Naive B cell (primary cell): ENCODE measurements at places on chromosomes 4 and X. TPM values are rescaled to one million over a fixed set of nuclear protein-coding genes. Genes with fewer than 3 reads are reported as not detected.

DNA sequence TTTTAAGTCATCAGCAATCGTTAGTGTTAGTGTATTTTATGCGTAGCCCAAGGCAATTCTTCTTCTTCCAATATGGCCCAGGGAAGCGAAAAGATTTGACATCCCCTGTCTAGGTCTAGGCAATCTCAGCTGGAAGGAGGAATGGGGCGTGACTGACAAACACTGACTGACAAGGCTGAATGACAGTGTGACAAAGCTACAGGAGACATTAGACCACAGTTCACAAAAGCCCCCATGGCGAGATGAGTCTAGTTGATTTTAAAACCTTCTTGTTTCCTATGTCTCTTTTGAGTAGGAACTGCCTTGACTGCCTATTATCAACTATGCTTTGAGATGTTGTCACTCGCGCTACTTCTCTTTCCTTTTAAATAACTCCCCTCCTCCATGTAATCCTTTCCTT, 42.3 kb downstream of the QRFPR start:
- no peak for DNase-seq
- H3K4me1 ChIP-seq = no peaks in the 10 kb centered on the region
- no peak overlapping the region for H3K4me3 ChIP-seq
- no peaks in the 10 kb centered on the region for H3K36me3 ChIP-seq
- H3K27ac ChIP-seq = no peak overlapping the region

The FREM3 gene
- not detected for polyA plus RNA-seq

DNA sequence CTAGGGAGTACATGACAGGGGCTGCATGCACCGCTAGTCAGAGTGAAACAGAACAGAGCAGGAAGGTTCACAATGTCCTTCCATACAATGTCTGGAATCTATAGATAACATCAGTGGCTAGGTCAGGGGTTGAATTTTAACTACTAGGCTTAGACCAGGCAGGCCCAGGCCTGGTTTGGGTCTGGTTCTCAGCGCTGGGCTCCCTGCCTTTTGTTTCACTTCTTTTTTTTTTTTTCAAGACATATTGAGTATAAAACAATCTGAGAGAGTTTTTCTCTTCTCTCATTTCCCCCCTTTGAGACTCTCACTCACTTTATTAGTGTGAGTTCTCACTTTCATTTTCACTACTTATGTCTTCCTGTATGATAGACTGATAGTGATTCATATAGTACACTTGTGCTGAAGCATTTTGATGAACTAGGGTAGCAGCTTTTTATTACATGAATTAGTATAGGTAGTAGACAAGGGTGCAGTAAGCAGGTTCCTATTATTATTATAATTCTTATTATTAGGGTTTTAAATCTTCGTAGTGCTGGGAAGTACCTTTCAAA, 120.0 kb upstream of the ZDHHC15 start:
- no peak overlapping the region for H3K27ac ChIP-seq
- no peaks in the 10 kb centered on the region for H3K4me1 ChIP-seq
- no peaks in the 10 kb centered on the region for H3K36me3 ChIP-seq
- no peak for DNase-seq

DNA sequence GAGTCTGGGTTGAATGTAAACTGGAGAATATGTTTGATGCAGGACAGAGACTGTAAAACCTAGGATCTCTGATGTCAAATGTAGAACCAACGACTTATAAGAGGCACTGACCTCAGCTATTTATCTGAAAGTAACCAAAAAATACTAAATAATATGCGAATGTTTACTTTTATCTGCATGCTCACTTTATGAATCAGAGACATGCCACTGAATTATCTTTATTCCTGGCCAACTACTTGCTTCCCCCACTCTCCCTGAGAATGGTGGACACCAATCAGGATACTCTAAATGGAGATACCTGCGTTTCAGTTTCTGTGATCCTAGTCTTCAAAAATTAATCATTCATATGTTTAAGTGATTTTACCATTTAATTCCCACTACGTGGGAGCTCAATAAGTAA, 1038.4 kb upstream of the PABPC4L start:
- no peak overlapping the region for H3K27ac ChIP-seq
- no peaks in the 10 kb centered on the region for H3K36me3 ChIP-seq
- no peak for DNase-seq
- H3K27me3 ChIP-seq = no peaks in the 10 kb centered on the region
- H3K4me3 ChIP-seq = no peak overlapping the region
- no peaks in the 10 kb centered on the region for H3K4me1 ChIP-seq

DNA sequence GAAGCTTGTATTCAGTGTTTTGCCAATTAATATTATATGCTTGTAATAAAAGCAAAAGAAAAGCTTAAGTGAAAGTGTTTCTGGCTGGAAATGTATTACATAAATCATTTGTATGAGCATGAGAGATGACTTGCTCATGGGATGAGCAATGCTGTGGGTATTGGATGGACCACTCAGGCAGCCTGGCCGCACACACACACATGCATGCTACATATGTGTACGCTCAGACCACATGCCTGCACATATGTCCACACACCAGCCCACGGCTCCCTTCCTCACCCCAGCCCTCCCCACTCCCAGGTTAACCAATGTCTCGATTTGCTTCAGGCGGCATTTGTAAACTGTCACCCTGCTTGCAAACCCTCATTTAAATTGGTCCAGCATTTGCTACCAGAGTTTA, 55.9 kb downstream of the CPLX1 start:
- no peaks in the 10 kb centered on the region for H3K36me3 ChIP-seq
- H3K27ac ChIP-seq = no peak overlapping the region
- H3K4me3 ChIP-seq = no peak overlapping the region
- DNase-seq = no peak
- H3K4me1 ChIP-seq = peaks cover 14% of the 10 kb centered on the region

The CLCN4 gene
- 27.2 TPM for polyA plus RNA-seq

DNA sequence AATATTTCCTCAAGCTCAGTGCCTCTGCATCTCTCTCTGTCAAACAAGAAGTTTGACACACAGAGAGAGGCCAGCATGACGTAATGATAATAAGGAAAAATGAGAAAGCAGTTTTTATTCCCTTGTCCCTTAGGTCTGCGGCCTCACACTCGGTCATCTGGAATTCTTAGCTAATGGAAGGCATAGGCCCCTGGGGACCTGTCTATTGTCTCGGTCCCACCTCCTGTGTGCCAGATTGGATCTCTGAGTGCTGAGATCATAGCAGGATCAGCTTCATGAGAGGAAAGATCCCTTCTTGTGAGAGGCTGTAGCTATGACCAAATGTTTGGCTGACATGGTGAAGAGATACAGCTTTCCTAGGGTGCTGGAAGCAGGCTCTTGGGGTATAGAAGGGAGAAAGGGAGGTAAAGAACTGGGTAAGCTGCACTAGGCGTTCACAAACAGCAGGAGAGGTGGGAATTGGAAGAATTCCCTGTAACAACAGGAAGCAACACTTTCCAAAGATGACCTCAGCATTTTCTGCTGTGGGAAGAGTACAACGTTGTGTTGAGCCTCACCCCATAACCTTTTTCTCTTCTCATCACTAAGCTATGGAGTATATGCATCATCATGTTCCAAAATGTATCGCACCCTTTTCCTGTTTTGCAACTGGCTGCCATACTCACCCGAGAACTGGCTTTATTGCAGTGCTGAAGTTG, 20.2 kb downstream of the TMEM31 start:
- no peak overlapping the region for H3K4me3 ChIP-seq
- DNase-seq = no peak
- no peak overlapping the region for H3K27ac ChIP-seq
- peaks cover 11% of the 10 kb centered on the region for H3K27me3 ChIP-seq
- H3K36me3 ChIP-seq = no peaks in the 10 kb centered on the region

The NEUROG2 gene
- polyA plus RNA-seq = not detected

GRCh38 chr4:114998316-114998715, 115.1 kb downstream of the NDST4 start:
- DNase-seq = no peak
- no peak overlapping the region for H3K4me3 ChIP-seq
- H3K27ac ChIP-seq = no peak overlapping the region
- no peaks in the 10 kb centered on the region for H3K4me1 ChIP-seq
- no peaks in the 10 kb centered on the region for H3K36me3 ChIP-seq
- no peaks in the 10 kb centered on the region for H3K27me3 ChIP-seq

DNA sequence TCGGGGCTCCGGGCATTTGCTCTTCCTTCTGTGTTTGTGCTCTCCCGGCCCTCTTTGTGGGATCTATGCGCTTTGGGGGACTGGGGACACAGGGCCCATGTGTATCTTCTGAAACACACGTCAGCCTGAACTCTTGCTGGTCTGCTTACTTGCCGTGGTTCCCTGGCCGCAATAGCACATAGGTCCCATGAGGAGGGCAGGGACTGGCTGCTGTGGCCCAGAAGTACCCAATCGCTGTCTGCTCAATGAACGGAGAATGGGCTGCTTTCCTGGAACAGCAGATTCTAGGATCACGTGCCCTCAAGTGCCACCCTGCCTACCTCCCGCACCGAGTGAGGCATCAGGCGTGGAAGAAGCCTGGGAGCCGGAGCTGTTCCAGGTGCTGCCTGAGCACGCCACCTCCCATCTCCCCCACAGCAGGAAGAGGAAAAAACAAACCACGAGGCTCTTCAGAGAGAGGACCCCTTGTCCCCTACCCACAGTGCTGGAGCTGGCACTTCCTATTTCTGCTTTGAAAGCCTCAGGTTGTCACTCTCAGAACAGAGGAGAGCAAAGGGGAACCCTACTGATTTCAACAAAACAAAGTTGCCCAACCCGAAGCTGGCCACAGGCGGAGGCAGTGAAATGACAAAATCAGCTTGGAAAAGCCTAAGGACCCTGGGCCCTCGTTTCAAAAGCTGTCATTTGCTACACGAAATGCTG, 3.8 kb downstream of the G6PD start:
- H3K27ac ChIP-seq = peak overlapping the region; percentile 91
- peak overlapping the region; percentile 79 for H3K4me3 ChIP-seq

DNA sequence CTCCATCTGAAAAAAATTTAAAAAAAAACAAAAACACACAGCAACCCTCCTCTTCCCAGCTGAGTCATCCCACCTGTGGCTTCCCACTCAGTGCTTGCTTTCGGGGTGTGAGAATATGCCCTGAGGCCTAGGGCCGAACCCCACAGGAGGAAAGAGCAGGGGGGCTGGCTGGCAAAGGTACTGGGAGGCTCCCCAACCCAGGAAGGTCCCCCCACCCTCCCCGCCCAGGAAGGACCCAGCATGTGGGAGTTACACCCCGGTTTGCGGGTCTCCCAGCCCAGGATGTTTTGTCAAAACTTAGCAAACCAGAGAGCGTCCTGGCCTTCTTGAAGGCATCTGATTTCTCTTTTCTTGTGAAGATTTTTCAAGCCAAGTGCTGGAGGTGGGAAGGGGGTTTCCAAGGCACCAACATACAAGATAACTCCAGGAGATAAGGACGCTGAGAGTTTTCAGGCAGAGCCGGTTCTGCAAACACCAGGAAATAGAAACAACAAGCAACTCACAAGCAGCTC, 25.7 kb upstream of the CSF2RA start:
- no peak for DNase-seq
- peaks cover 10% of the 10 kb centered on the region for H3K27me3 ChIP-seq
- no peaks in the 10 kb centered on the region for H3K36me3 ChIP-seq
- H3K4me3 ChIP-seq = no peak overlapping the region
- no peak overlapping the region for H3K27ac ChIP-seq

DNA sequence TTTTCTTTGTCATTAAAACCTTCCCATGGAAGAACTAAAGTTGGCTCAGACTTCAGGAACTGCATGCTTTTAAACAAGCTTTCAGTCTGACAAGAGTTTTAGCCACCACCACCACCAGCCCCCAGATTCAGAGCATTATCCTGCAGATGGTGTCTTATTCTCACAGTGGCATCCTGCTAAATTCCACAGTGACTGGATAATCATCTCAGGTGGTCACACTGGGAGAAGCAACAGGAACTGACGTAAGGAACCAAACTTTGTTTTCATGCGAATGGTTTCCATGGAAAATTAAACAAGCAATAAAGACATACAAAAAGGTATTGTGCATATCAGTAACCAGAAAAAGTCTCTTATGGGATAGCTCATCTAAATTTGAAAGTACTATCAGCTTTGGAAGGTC, 370.7 kb downstream of the FBXW7 start:
- no peaks in the 10 kb centered on the region for H3K4me1 ChIP-seq
- DNase-seq = no peak
- no peak overlapping the region for H3K4me3 ChIP-seq
- H3K36me3 ChIP-seq = no peaks in the 10 kb centered on the region
- H3K27ac ChIP-seq = no peak overlapping the region

- no peak for DNase-seq
- H3K36me3 ChIP-seq = no peaks in the 10 kb centered on the region
- no peaks in the 10 kb centered on the region for H3K27me3 ChIP-seq
- H3K4me3 ChIP-seq = no peak overlapping the region
- no peak overlapping the region for H3K27ac ChIP-seq
Measured at GRCh38 chrX:123425904-123426303, 241.8 kb downstream of the GRIA3 start.

- H3K4me3 ChIP-seq = peak overlapping the region; percentile 47
- H3K4me1 ChIP-seq = peaks cover 65% of the 10 kb centered on the region
- no peaks in the 10 kb centered on the region for H3K36me3 ChIP-seq
- peak overlapping the region; percentile 98 for H3K27ac ChIP-seq
- no peak for DNase-seq
- H3K27me3 ChIP-seq = no peaks in the 10 kb centered on the region
Measured at GRCh38 chr4:140096483-140096861, 57.5 kb downstream of the MAML3 start.

DNA sequence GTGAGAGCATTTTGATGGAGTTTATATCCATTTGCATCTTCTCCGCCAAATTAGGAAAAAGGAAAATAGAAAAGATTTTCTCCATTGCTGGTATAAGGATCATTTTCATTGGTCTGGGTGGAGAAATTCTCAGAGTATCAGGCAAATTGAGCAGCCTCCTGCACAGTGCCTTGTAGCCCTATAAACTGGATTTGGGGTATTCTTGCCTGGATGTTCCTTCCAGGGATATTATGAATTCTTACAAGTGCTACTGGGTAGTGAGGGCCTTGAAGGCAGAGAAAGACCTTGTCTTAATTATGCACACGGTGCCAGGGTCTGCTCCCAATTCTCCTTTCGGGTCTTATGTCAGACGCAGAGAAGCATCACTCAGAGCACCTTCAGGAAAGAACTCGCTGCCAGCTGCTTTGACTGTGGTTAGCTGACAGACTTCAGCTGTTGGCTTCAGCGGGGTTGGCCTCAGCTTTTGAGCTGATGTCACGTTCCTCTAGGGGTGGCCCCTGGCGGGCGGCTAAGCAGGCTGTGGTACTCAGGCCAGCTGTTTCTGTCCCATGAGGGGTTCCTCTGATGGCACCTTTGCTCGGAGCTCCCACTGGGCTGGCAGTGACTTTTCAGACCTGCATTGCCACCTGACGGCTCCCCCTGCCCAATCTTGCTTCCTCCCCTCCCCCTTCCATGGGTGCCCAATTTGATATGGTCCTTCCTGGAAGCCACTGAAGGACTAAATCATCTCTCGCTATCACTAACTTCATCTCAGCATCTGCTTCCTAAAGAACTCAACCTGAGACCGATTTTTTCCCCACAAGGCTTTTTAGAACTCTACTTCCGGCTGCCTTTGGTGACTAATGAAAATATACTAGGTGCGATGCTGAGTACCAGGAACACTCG, 519.5 kb downstream of the BCOR start:
- peak; percentile 64 for DNase-seq
- H3K4me1 ChIP-seq = peaks cover 8% of the 10 kb centered on the region
- H3K27me3 ChIP-seq = peaks cover 30% of the 10 kb centered on the region
- H3K4me3 ChIP-seq = no peak overlapping the region
- no peaks in the 10 kb centered on the region for H3K36me3 ChIP-seq

GRCh38 chrX:118392716-118393115, 46.8 kb downstream of the WDR44 start:
- H3K4me3 ChIP-seq = no peak overlapping the region
- no peaks in the 10 kb centered on the region for H3K36me3 ChIP-seq
- H3K4me1 ChIP-seq = no peaks in the 10 kb centered on the region
- H3K27me3 ChIP-seq = no peaks in the 10 kb centered on the region
- DNase-seq = no peak
- no peak overlapping the region for H3K27ac ChIP-seq

- H3K27me3 ChIP-seq = no peaks in the 10 kb centered on the region
- DNase-seq = peak; percentile 39
- H3K27ac ChIP-seq = no peak overlapping the region
Measured at GRCh38 chr4:151117371-151117962, 18.0 kb downstream of the RPS3A start.

The RS1 gene
- polyA plus RNA-seq = not detected
